ENCODE measurements at places on chromosomes 7 and 10.

DNA sequence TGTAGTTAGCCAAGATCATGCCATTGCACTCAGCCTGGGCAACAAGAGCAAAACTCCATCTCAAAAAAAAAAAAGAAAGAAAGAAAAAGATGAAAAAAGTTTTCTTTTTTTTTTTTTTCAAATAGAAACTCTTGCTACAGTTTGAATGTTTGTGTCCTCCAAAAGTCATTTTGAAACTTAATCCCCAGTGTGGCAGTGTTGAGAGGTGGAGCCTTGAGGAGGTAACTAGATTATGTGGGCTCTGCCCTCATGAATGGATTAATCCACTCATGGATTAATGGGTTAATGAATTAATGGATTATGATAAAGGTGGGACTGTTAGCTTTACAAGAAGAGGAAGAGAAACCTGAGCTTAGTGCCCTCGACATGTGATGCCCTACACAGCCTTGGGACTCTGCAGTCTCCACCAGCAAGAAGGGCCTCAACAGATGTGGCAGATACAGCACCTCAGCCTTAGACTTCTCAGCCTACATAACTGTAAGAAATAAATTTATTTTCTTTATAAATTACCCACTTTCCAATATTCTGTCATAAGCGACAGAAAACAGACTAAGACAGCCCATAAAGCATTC lies 25.1 kb downstream of the CPEB3 start:
- DNase-seq: no peak

GRCh38 chr10:43846187-43846680 lies 197.6 kb upstream of the ZNF32 start:
- peak; percentile 9 for DNase-seq

DNA sequence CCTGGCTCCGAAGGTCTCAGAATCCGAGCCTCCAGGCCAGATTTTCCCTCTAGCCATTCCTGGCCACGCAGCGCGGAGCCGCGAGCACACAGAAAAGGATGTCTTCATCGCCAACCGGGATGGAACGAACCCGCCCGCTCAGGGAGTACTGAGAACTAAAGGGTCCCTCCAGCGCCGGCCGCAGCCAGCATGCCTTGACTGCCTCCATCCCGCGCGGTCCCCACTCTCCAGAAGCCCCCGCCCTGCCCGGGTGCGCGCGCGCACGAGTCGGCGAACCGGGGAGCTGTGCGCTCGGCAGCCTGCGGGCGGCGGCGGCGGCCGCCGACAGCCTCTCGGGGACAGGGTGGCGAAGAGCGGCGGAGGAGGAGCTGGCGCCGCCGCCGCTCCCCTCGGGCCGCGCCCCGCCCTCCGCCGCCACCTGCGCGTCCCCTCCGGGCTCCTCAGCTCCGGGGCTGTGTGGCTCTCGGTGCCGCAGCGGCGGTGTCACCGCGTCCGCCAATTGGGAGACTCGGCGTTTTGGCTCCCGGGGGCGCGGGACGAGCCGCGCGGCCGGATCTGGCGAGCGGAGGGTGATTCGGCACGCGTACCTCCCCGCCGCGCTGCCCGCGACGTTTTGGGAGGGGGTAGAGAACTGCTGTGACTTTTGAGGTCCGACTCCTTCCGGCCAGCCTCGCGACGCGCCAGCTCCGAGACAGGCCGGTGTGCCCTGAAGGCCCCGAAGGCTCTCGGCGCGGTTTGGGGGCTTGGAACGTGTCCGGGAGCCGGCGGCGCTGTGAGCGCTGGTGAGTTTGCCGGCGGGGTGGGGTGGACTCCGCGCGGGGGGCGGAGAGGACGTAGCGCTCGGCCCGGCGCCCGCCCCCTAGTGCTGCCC lies 453 bp upstream of the GALNT17 start:
- no peak for DNase-seq

- DNase-seq: peak; percentile 84
Measured at GRCh38 chr10:71725998-71726579, 6.5 kb upstream of the C10orf105 start.

Data from stimulated activated CD4-positive, alpha-beta T cell treated with anti-CD3 and anti-CD28 coated beads, Interleukin-2, amount 100 ng/mL, for 4 hours (primary cell).